CD8-positive, alpha-beta T cell (primary cell): ENCODE measurements at places on chromosomes 7 and 10.

DNA sequence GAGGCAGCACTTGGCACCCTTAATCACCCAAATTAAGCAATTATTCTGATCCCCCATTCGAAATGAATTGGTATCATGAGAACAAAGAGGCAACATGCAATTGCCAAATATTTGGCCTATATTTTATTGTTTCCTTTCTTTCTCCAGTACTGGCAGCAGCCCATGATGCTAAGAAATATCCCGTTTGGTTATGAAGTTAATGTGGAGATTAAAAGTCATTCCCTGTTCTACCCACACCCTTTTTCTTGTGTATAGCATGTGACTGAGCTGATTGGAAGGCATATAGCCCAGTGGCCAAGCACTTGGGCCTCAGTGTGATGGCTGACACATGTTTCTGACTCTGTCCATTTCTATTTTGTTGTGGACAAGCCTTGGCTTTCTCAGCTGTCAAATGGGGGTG is 692.3 kb upstream of the GALNT17 start:
- DNase-seq: no peak

DNA sequence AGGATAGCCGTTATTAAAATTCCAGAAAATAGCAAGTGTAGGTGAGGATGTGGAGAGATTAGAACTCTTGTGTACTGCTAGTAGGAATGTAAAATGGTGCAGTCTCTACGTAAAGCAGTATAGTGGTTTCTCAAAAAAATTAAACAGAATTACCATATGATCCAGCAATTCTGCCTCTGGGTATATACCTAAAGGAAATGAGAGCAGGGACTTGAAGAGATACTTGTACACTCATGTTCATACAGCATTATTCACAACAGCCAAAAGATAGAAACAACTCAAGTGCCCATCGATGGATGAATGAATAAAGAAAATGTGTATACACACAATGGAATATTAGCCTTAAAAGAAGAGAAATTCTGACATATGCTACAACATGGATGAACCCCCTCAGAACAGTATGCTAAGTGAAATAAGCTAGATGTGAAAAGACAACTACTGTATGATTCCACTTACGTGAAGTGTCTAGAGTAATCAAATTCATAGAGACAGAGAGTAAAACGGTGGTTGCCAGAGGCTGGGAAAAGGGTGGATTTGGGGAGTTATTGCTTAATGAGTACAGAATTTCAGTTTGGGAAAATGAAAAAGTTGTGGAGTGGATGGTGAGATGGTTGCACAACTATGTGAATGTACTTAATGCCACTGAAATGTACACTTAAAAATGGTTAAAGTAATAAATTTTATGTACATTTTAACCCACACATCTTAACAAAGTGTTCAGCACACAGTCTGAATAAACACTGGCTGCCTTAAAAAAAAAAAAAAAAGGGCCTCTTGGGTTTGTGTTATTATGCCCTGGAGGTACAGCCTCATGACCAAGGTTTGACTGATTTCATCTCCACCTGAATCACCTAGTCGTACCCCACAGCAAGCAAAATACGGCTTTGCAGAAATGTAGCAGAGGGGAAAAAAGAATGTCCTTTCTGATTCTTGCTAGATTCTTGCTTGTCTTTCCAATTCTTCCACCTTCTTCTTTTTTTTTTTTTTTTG is 26.2 kb downstream of the BUB3 start:
- no peak for DNase-seq

- DNase-seq: no peak
These were observed 21.9 kb upstream of the CDCA7L start for GRCh38 chr7:21967598-21968003.

DNA sequence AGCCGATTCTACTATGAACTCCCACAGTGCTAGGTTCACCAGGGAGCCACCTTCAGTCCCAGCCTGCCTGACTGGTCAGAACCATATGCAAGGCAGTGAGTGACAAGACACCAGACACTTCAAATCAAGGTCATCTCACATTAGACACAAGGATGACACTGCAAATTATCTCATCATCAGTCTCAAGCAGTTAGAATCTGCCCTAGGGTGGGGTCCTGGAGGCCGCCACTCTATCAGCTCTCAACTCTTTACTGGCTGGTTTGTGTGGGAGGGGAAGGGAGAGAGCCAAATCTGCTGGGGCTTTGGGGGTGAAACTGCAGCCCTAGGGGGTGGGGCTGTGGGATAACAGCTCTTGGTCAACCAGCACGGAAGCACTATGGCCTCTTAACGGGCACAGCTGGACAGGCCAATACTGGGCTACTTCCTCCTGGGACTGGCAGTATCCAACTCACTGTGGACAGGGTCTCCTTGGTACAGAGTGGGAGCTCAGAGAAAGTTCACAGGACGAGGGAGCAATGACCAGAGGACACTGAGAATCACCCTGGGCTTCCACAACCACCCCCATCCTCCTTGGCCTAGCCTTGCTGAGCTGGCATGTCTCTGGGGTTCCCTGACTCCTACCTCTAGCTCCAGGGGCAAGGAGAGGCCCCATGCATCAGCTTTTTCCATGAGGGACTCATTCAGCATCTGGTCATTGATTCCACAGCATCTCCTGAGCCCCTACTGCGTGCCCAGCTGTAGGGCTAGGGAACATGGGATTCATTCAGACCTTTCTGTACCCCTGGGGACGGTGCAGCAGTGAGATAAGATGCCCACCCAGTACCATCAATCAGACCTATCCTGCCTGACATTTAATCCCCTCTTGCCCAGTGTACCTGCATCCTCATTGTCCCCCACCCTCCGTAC is 5.4 kb downstream of the GPRIN2 start:
- no peak for DNase-seq

DNA sequence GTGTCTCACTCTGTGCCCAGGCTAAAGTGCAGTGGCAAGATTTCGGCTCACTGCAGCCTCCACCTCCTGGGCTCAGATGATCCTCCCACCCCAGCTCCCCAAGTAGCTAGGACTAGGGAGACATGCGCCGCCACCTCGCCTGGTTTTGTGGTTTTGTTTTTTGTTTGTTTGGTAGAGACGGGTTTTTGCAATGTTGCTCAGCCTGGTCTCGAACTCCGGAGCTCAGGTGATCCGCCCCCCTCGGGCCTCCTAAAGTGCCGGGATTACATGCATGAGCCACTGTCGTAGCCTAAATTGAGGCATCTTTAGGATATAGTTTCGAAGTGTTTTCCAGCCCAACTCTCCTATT is 781 bp downstream of the ZNF727 start:
- DNase-seq: no peak

GRCh38 chr7:36175886-36176285 is 22.8 kb downstream of the EEPD1 start:
- DNase-seq: no peak

- DNase-seq: no peak
These were observed 131.9 kb downstream of the TRRAP start for GRCh38 chr7:99010281-99010680.

DNA sequence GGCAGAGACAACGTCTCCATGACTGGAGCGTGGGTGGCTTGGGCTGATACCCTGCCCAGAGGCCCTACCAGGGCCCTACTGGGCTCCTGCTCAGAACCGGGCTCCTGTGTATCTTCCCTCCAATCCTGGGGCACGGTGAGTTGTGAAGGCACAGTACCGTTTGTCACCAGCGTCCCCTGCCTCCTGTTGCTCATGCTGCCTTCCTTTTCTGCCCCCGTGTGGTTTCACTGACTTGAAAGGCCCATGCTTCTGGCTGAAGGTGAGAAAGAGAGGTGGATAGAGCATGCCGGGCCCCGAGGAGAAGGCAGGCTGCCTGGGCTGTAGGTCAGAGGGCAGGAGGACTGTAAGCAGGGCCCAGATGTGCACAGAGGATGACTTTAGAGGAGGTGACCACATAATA is 9.1 kb upstream of the DMBT1 start:
- peak; percentile 25 for DNase-seq

DNA sequence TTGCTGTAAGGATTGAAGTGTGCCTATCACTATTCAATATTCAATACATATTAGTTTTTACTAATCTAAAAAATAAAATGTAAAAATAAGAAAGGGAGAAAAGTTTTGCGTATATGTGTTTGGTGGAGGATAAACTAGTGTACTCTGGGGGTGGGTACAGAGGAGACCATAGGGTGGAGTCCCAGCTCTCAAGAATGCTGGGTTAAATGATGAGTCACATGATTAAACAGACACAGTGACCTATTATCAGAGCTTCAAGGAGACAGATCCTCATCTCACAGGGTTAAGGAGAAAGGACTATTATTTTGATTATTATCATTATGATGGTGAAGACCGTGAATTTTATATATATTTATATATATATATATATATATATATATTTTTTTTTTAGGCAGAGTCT is 77.5 kb downstream of the AFAP1L2 start:
- no peak for DNase-seq

- no peak for DNase-seq
These were observed 50.0 kb upstream of the CELF2 start for GRCh38 chr10:10967581-10968256.

- DNase-seq: no peak
These were observed 366.9 kb downstream of the PHTF2 start for GRCh38 chr7:78165454-78165853.

- no peak for DNase-seq
These were observed 40.3 kb downstream of the COL17A1 start for GRCh38 chr10:104045151-104046089.

GRCh38 chr7:19107356-19108146 is 9.9 kb downstream of the TWIST1 start:
- DNase-seq: no peak

DNA sequence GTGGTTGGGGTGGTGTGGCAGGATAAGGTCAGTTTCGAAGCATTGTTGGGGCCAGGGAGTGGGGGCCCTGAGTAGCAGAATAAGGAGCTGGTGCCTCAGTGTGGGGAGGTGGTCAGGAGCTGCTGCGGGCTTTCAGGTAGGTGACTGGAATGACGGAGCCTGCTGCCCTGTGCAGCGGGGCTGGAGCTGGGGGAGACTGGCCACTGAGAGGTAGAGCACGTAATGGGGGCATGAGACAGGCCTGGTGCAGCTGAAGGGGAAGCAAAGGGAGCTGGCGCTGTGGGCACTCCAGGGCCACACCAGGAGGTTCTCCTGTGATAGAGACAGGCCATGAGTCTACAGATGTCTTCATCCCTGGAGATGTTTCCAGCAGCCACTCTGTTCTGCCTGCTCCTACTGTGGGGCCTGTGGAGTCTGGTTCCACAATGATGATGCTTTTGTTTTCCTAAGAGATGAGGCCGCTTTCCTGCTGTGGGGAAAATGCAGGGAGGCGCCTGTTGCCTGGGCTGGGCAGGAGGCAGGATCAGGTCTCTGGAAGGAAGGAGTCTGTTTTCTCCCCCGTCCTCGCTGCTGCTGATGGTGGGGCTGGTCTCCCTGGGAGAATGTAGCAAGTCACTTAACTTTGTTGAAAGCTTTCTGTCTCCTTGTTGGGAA is 31.1 kb downstream of the NUB1 start:
- no peak for DNase-seq

- DNase-seq: no peak
These were observed 24.7 kb upstream of the RBM33 start for GRCh38 chr7:155619634-155620271.

- no peak for DNase-seq
These were observed 66.2 kb downstream of the FAM241B start for GRCh38 chr10:69696073-69696731.

GRCh38 chr10:84987039-84987438 is 658.6 kb downstream of the CCSER2 start:
- DNase-seq: no peak

- no peak for DNase-seq
These were observed 143.4 kb downstream of the DOCK1 start for GRCh38 chr10:127048630-127049029.

GRCh38 chr7:119737390-119737789 is 535.6 kb upstream of the KCND2 start:
- DNase-seq: no peak

DNA sequence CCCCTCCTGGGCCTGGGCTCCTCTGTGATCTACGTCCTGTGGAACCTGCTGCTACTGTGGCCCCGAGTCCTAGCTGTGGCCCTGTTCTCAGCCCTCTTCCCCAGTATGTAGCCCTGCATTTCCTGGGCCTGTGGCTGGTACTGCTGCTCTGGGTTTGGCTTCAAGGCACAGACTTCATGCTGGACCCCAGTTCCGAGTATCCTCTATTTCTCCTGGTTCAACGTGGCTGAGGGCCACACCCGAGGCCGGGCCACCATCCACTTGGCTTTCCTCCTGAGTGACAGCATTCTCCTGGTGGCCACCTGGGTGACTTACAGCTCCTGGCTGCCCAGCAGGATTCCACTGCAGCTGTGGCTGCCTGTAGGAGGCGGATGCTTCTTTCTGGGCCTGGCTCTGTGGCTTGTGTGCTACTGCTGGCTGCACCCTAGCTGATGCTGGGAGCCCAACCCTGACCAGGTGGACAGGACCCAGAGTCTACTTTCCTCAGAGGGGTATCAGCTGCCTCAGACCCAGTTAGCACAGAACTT is 37.8 kb upstream of the MMD2 start:
- DNase-seq: no peak

GRCh38 chr7:102991077-102991539 is 78.3 kb downstream of the LRRC17 start:
- no peak for DNase-seq

DNA sequence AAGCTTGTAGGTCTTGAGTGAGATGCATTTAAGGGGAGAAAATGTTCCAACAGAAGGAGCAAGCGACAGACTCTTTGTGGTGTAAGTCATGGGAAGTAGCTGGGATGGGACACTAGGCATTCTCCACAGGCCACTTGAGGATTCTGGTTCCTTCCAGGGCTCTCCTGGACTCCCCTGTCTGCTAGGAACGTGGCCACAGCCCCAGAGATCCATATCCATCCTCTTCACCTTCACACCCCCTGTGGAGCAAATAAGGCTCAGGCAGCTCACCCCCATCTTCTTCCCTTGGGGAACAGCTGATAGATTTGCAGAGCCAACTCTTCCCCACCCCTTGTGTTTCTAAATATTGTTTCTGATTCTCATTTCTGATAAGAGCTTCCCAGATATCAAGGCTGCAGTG is 482.6 kb upstream of the MKI67 start:
- no peak for DNase-seq

DNA sequence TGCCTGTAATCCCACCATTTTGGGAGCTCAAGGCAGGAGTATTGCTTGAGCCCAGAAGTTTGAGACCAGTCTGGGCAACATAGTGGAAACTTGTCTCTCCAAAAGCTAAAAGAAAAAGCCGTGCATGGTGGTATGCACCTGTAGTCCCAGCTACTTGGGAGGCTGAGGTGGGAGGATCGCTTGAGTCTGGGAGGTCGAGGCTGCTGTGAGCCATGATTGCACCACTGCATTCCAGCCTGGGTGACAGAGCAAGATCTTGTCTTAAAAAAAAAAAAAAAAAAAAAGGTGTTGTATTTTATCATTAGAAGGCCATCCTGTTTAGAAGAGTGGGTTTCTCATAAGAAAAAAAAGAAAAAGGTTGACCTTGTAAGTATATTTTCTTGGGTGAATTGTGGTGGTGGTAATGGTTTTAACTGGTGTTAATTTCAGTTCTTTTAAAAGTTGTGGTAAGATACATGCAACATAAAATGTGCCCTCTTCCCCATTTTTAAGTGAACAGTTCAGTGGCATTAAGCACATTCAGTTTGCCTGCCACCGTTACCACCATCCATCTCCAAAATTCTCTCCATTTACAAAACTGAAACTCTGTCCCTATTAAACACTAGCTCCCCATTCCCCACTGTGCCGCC is 34.7 kb downstream of the GRIFIN start:
- no peak for DNase-seq

GRCh38 chr10:36547965-36548364 is 577.4 kb upstream of the ANKRD30A start:
- DNase-seq: no peak
